ENCODE measurements at places on chromosomes 6 and 20.

GRCh38 chr6:139758209-139758611 is 383.8 kb upstream of the CITED2 start:
- peak; percentile 47 for DNase-seq

- DNase-seq, result no peak
Measured at GRCh38 chr6:110430236-110430635, 14.9 kb upstream of the DDO start.

DNA sequence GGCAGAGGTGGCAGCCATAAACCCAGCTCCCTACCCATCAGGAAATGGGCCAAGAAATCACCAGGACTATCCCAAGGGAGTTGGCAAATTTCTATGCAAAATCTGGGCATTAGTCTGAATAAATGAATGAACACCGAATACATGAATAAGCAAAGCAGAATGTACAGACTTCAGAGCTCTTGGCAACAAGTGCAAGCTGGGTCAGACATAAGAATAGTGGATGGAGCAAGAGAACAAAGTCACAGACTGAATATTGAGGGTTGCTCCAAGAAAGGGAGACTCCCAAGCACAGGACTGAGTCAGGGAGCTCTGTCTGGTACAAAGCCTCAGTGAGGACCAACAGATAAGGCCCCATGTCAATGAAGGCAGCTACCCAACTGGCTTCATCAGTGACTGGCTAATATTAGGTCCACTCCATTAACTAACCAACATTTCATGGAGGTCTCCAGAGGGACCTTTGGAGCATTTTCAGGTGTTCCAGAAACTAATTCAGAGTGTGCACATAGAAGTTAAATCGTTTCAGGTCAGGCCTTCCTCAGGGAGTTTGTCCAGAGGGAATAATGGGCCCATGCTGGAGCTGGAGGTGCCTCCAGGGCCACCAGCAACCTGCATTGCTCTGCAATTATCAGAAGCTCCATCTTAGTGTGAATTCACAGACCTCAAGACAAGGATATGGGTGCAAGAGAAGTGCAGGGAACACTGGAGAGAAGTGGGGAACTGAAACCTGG is 191.5 kb upstream of the RALGAPA2 start:
- DNase-seq, result no peak

DNA sequence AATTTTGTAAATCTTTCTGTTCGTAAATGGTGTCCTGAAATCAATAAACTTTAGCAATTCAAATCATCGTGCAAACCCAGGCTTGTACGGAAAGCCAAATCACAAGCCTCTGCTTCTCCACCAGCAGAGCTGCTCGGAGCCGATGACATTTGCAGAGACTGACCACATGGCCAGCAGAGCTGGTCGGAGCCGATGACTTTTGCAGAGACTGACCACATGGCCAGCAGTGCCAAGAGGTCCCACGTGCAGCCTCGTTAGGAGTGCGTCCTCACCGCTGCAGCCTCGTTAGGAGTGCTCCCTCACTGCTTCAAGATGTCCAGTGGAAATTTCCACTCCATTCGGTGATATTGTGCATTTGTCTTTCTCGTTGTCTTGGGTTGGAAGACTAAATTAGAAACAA is 28.5 kb downstream of the SMOC2 start:
- DNase-seq, result no peak

GRCh38 chr20:46303176-46303956 is 4.9 kb downstream of the CDH22 start:
- DNase-seq, result no peak
